ENCODE measurements at places on chromosomes 11 and 22. TPM values are rescaled to one million over a fixed set of nuclear protein-coding genes. Genes with fewer than 3 reads are reported as not detected.

The MYBPC3 gene
- total RNA-seq, result under 0.01 TPM

The POLA2 gene
- 1.6 TPM for total RNA-seq

The KRTAP5-8 gene
- total RNA-seq, result not detected

The FAM227A gene
- 0.26 TPM for total RNA-seq

The DEUP1 gene
- total RNA-seq, result under 0.01 TPM

The JAML gene
- not detected for total RNA-seq

The KCNQ1OT1 gene
- total RNA-seq, result 0.53 TPM

The TTC36 gene
- total RNA-seq, result not detected

The TTC12 gene
- total RNA-seq, result 12.9 TPM

The MAML2 gene
- total RNA-seq, result 1.3 TPM

The TLCD5 gene
- 1.8 TPM for total RNA-seq

The ART1 gene
- not detected for total RNA-seq

The C1QTNF4 gene
- 0.13 TPM for total RNA-seq

The MICALL1 gene
- 201 TPM for total RNA-seq

The LRRC10B gene
- under 0.01 TPM for total RNA-seq

The USP35 gene
- 3.7 TPM for total RNA-seq

The RFPL2 gene
- not detected for total RNA-seq

The MMP27 gene
- not detected for total RNA-seq

The FAM168A gene
- 5.8 TPM for total RNA-seq

The CYTH4 gene
- total RNA-seq, result not detected

The UBQLNL gene
- total RNA-seq, result under 0.01 TPM

The IL10RA gene
- total RNA-seq, result not detected

The VPREB1 gene
- total RNA-seq, result not detected

The BCO2 gene
- total RNA-seq, result 1.0 TPM

The RCOR2 gene
- 2.4 TPM for total RNA-seq

The GPR83 gene
- total RNA-seq, result under 0.01 TPM

The PNPLA5 gene
- total RNA-seq, result not detected

The ANGPTL5 gene
- not detected for total RNA-seq

The KRTAP5-2 gene
- total RNA-seq, result not detected

The TRIM66 gene
- total RNA-seq, result 5.4 TPM

The TRIM48 gene
- not detected for total RNA-seq

The GSTT2B gene
- 0.90 TPM for total RNA-seq

The VPS51 gene
- 203 TPM for total RNA-seq

The FOLR3 gene
- 11.3 TPM for total RNA-seq

The SMC1B gene
- not detected for total RNA-seq

The AQP11 gene
- total RNA-seq, result 0.26 TPM

The DNAJB7 gene
- total RNA-seq, result not detected

The MMP10 gene
- 4.2 TPM for total RNA-seq

The SLC15A3 gene
- 0.38 TPM for total RNA-seq

The FIBIN gene
- 14.2 TPM for total RNA-seq

The B4GALNT4 gene
- total RNA-seq, result 10.8 TPM

The FOLR1 gene
- 1.3 TPM for total RNA-seq

Measured in bronchial epithelial cell (primary cell).